ENCODE measurements at places on chromosomes 7 and 10.

DNA sequence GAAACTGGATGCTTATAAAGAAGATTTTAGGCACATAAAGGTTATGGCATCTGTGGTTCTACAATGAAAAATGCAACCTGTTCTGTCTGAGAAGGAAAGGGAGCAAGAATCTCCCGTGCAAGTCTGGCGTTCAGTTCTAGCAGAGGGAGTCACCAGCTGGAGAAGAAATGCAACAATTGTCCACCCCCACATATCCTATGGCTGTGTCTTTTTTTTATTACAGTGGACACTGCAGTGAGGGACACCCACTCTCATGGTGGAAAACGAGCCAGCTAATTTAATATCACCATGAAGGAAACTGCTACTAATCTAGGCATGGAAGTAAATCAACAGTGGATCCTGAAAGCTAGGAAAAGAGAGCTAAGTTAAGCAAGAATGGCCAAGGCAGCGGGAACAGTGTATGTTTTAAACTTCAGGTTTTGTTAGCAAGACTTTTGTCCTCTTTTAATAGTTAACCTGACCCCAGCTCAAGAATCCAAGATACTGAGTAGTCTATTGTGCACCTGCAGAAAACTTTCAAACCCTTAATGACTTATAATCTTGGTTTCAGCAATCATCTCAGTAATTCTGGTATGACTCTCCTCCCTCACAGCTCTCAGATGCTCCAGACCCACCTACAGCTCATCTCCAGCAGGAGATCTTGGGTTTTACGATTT, 149.3 kb downstream of the FGFR2 start:
- DNase-seq = no peak

GRCh38 chr10:92027141-92027540, 103.6 kb downstream of the BTAF1 start:
- no peak for DNase-seq

GRCh38 chr7:98312201-98312600, 30.7 kb downstream of the BRI3 start:
- DNase-seq = no peak

- peak; percentile 87 for DNase-seq
Measured at GRCh38 chr7:22447762-22448161, 52.2 kb downstream of the STEAP1B start.

DNA sequence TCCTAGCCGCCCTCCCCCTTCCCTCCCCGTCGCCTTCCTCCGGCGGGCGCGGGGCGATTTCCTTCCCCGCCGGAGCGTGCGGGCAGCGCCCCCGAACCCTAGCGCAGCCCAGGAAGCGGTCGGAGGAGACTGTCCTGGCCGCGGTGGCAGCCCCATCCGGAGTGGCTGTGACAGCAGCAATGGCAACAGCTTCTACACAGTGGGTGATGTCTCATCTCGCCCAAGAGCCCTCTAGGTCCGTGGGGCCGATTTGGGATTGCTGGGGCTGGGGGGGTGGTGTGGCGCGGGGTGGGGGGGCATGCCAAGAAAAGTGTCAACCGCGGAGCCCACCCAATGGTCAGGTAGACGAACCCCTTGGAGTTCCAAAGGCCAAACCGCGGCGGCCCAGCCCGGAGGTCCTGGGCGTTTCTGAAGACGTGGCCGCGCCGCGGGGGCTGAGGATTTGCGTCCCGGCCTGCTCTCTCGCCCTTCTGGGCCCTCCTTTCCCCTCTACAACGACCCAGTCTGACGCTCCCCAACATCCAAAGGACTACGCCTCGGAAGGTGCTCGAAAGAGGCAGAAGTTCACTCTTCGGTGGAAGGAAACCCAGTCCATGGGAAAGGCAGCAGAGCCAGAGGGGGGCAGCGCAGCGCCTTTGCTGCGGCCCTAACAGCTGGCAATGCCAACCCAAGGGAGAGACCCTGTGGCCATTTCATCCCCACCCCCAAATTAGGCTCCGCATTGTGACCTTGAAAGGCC, 603 bp upstream of the TWIST1 start:
- DNase-seq = no peak

- no peak for DNase-seq
Measured at GRCh38 chr7:13702251-13702650, 287.2 kb downstream of the ETV1 start.

DNA sequence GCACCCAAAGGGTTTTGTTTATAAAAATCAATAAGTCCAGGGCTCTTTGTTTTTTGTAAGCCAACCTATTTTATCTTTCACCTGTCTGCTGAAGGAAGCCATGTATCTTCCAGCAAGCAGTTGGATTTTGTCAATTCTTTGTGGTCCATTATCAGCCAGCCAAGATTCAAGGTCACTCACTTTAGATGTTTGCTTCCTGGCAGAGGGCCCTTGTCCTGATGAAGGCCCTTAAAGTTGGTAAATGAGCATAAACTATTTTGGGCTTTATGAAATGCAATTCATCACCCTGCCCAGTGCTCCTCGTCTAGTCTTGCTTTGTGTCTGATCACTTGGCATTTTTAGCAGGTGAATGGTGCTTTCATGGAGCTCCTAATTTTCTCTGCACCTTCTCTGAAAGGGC, 1004.2 kb downstream of the GRID1 start:
- no peak for DNase-seq

DNA sequence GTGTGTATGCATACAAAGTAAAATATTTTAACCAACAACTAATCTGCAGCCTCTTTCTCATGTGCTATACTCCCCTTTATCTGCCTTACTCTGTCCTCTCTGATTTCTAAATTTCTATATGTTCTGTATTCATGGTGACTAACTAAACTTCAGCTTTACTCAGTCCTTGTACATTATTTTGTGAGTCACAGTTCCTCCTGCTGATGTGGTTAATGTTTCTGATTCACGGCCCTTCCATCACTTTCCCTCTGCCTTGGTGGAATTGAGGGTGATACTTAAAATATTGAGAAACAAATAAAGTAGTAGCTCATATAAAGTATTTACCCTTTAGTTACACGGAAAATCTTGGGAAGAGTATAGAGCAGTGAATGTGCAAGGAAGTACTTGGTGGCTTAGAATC, 899.1 kb upstream of the ZWINT start:
- DNase-seq = no peak

DNA sequence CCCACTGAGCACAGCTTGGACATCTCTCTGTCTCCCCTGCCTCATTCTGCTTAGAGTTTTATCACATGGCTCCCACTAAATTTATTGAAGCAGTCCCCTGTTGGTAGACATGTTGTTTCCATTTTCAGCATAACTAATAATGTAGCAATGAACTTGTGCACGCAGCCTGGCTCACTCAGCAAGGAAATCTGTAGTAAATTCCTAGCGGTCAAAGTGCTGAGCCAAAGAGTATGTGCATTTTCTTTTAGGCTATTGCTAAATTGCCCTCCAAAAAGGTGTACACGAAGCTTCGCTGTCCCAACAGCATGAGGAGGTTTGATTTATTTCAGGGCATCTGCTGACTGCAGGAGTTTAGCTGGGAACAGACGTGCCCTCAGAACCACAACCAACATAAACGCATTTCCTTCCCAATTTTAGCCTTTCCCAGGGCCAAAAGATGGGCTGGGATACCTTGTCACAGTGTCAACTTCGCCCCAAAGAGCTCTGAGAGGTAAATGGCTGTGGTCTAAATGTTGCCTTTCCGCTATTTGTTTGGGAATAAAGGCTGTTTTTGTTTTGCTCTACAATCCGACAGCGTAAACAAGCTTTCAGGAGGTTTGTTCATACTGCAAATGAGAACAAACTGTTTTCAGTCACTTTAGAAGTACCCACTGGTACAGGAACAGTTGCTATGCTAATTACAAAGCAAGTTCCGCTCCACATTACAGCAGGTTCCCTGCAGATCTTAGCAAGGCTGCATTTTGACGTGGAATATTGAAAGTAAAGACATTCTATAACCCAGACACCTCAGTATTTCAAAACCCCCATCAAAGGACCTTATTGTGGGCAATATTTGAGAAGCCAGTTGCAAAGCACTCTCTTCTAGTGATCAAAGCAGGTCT, 16.8 kb downstream of the VSIR start:
- DNase-seq = no peak

DNA sequence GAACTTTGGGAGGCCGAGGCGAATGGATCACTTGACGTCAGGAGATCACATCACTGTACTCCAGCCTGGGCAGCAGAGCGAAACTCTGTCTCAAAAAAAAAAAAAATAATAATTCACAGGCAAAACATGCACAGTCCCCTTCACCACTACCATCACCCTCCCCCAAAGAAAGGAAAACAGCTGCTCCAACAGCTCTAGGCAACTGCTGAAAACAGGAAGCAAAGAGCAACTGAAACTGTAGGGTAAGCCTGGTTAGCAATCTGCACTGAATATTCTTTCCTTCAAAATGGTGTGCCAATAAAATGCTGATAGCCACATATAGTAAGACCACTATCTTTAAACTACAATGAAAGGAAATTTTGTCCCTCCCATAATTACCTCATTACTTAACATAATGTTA, 11.8 kb downstream of the NT5C2 start:
- DNase-seq = no peak

GRCh38 chr7:103751311-103751880, 238.1 kb downstream of the RELN start:
- DNase-seq = no peak
